ENCODE measurements at places on chromosomes 16 and 17.

DNA sequence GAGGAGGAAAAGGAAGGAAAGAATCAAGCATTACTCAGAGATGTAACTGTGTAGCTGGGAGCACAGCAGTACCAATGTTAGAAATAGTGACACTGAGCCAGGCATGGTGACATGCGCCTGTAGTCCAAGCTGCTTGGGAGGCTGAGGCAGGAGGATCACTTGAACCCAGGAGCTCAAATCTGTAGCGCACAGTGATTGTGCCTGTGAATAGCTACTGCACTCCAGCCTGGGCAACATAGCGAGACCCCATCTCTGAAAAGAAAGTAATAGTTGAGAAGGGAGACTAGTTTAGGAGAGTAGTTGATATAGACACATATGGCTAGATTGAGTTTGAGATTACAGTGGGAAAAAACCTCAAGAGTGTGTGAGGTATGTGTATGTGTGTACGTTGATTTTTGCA lies 17.8 kb downstream of the MAP3K3 start:
- DNase-seq, result no peak

- DNase-seq, result no peak
Observed at GRCh38 chr17:45709728-45710288, 74.3 kb upstream of the CRHR1 start.

DNA sequence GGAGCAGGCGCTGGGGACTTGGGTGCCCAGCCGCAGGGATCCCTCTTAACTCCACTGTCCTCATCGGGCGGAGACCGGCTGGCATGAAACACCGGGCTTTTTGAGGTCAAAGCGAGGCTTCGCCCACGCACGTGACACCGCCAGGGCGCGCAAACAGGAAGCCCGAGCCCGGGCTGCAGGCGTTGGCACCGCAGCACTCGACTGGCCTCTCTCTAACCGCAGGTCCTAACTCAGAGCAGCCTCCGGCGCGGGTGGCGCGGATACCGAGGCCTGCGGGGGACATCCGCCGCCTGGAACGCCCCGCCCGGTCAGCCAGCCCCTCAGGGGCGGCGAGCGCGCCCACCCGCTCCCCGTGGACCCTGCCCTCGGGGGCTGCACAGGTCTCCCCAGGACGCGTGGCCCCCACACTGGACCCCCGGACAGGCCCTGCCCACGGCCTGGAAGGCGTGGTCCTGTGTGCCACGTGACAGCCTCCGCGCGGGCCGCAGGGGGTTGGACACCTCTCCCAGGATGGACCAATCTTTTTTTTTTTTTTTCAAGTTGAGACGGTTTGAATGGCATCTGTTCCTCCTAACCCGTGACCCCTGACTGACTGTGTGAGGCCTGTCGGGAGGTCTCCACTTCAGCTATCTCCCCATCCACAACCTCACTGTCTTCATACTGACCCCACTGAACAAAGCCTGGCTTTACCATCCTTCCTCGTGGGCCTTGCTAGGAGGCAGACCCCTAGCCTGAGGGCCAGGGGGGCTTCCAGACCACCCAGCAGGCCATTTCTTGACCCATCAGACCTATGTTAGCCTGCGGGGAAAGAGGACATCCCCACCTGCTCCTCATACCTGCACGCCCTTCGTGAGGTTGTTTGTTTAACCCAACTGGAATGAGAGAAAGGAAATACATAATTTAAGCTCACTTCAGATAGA lies 8.4 kb upstream of the SLC47A2 start:
- DNase-seq, result no peak

GRCh38 chr17:75566834-75567233 lies 20.8 kb upstream of the MYO15B start:
- DNase-seq, result no peak

- no peak for DNase-seq
Observed at GRCh38 chr16:70740914-70741782, 55.3 kb upstream of the MTSS2 start.

DNA sequence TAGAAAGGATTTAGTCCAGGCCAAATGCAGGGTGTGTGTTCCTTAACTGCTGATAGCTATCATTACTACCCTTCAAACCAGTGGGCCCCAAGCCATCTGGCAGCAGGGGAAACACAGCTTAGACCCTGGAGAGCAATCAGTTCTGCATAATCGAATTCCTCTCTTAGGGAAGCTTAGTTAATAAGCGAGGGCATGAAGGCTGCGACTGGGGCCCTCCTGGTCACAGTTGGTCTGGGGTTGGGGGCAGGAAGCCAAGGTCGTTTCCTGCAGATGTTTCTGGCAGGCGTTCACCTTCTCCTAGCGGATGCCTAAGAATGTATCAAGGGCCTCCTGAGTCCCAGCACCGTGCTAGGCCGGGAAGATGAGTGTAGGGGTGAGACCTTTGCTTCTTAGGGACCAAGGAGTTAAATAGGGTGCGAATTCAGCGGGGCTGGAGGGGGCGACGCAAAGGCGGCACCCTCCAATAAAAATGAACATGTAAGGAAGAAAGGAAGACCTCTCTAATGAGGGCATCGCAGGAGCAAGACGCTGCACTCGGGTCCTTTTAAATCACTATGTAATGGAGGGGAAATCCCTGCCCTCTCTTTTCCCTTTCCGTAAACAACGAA lies 16.5 kb upstream of the EEF2K start:
- no peak for DNase-seq

- DNase-seq, result no peak
Observed at GRCh38 chr16:67951485-67951884, 7.6 kb upstream of the LCAT start.

DNA sequence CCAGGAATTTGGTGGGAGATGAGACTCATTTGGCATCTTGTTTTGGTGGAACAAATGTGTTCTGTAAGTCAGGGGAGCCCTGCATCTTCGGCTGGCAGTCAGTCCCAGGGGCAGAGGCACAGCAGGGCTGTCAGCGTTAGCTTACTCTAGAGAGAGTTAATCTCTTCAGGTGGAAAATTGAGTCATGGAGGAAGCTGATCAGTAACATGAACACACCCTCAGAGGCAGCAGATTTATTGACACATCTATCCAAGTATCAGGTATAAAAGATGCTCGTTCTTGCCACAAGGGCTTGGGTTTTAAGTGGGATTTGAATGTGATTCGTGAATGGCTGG lies 55.2 kb downstream of the EPN2 start:
- no peak for DNase-seq

DNA sequence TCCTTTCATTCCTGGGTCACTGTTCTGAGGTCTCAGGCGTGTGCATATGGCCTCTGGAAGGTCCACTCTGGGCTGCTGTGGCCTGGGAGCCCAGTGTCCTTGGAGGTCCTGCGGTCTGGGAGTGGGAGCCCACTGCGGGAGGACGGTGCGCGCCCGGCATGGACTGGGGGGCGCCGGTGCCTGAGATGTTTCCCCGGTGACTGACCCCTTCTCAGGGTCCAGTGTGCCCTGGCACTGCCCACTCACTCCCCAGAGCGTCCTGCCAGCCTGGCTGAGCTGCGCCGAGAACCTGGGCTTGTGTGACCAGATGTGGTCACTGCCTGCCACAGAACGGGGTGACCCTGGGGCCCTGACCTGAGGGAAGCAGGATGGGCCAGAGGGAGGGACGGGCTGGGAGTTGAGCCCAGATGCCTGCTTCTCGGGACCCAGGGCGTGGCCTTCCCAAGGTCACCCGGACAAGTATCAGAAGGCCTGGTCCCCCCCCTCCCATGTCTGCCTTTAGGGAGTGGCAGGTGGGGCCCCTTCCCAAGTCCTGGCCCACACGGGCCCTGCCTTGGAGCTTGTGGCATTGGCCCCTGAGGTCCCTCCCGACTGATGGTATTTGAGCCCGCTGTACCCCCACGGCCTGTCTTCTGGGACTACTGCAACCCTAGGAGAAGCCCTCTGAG lies 1.1 kb upstream of the RHBDL1 start:
- DNase-seq, result no peak

DNA sequence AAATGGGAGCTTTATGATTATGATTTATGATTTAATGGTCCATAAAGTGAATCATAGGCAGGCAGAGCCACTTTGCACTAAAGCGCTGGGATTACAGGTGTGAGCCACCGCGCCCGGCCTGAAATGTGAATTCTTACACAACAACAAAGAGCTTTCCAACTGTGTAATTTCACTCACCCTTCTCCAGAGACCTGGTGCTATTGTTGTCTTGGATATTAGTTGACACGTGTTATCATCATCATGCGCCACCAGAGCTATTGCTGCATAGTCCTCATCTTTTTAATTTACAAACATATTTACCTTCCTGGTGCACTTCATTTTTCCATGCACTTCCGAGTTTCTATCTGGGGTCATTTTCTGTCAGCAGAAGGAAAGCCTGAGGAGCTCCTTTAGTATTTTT lies 4.8 kb upstream of the UTS2R start:
- no peak for DNase-seq

GRCh38 chr16:48905632-48906505 lies 295.9 kb upstream of the N4BP1 start:
- DNase-seq, result no peak

GRCh38 chr16:11328172-11329070 lies 16.8 kb upstream of the RMI2 start:
- DNase-seq, result peak; percentile 29

- no peak for DNase-seq
Observed at GRCh38 chr17:45036691-45037090, 14.7 kb downstream of the DCAKD start.

GRCh38 chr17:32894245-32894644 lies 17.3 kb upstream of the MYO1D start:
- no peak for DNase-seq

DNA sequence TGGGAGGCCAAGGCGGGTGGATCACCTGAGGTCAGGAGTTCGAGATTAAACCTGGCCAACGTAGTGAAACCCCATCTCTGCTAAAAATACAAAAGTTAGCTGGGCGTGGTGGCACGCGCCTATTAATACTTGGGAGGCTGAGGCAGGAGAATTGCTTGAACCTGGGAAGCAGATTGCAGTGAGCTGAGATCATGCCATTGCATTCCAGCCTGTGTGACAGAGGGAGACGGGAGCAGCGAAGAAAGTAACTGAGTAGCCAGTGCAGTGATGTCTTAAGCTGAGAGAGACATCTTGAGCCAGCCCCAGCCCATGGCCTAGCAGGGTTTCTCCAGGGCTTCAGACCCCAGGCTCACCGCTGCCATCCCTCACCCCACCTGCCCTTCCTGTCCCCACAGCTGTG lies 9.8 kb upstream of the SMIM5 start:
- DNase-seq, result no peak

- no peak for DNase-seq
Observed at GRCh38 chr17:72952220-72952619, 140.3 kb downstream of the SLC39A11 start.

- DNase-seq, result no peak
Observed at GRCh38 chr16:4380119-4381063, 8.7 kb downstream of the VASN start.

- DNase-seq, result no peak
Observed at GRCh38 chr16:68077866-68078700, 7.1 kb upstream of the NFATC3 start.

DNA sequence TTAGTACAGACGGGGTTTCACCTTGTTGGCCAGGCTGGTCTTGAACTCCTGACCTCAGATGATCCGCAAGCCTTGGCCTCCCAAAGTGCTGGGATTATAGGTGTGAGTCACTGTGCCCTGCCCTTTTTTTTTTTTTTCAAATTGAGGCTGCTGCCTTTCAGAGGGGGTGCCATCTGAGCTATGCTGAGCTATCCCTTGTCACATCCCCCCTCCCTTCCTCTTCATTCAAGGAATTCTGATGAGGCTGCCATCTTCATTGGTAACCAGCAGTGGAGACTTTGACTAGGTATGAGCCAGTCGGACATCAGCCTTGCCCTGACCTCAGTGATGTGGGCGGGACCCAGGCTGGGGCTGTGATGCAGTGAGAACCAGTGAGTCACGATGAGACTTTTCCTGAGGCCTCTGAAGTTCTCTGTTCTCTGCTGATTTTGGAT lies 24.4 kb upstream of the GPT2 start:
- DNase-seq, result no peak

DNA sequence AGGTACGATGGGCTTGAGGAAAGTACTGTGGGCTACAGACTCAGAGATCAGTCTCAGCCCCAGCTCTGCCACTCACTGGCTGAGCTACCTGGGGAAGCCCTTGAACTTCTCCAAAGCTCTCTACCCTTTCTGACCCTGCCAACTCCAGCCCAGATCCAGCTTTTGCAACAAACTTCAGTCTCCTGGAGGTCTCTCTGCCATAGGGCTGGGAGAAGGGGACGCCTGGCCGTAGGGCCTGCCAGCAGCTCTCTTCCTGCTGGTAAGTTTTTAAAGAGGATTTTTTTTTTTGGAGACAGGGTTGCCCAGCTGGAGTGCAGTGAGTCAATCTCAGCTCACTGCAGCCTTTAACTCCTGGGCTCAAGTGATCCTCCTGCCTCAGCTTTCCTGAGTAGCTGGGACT lies 11.5 kb downstream of the INPP5K start:
- no peak for DNase-seq

GRCh38 chr16:46830417-46830901 lies 521 bp downstream of the C16orf87 start:
- no peak for DNase-seq

DNA sequence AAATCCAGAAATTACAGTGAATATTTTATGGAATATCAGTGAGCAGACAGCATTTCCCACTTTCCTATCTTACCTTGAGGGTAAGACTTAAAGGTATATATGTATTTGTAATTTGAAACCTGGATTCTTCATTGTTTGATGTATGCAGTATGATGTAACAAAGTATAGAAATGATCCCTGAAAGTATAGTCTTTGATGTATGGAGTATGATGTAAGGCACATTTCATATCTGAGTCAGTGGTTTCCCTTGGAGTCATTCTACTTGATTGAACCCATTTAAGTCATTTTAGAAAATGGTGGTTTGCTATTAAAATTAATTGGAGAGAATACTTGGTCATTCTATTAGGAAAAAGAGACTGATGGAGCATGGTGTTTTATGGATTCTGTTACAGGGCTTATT lies 10.1 kb downstream of the AMZ2 start:
- no peak for DNase-seq

DNA sequence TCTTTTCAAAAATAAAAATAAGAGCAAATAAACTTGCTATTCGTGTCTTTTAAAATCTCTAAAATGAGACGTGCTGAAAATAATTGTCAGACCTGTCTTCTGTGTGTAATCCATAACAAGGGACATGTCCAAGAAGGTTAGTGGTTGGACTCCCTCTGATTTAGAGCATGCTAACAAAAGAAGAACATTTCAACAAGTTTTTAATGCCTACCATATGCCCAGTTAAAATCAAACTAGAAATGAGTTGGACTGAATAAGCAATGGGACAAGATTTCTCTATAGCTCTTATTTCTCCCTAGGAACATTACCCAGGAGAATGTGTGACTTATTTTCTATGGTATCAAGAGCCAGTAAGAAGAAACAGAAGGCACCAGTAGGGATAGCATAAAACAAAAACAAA lies 689.7 kb upstream of the SOX9 start:
- no peak for DNase-seq

Data from neural crest cell (in vitro differentiated cells).